Uterus (tissue), 4 donors: ENCODE measurements at places on chromosomes 1 and 21. TPM values are rescaled to one million over a fixed set of nuclear protein-coding genes. Genes with fewer than 3 reads are reported as not detected.

DNA sequence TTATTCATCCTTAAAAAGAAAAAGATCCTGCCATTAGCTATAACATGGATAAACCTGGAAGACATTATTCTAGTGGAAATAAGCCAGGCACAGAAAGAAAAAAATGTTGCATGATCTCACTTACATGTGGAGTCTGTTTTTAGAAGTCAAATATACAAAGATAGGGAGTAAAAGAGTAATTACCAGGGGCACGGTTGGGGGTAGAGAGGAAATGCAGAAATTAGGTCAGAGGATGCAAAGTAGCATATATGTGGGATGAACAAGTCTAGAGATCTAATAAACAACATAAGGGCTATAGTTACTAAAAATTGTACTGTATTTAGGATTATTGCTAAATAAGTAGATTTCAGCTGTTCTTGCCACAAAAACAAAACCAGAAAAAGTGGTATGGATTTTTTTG is 61.4 kb upstream of the CD53 start:
- DNase-seq = no peak

GRCh38 chr1:18353528-18353927 is 127.2 kb upstream of the KLHDC7A start:
- DNase-seq = no peak

- no peak for DNase-seq
These were observed 299.7 kb downstream of the OLFM3 start for GRCh38 chr1:101697072-101697471.

DNA sequence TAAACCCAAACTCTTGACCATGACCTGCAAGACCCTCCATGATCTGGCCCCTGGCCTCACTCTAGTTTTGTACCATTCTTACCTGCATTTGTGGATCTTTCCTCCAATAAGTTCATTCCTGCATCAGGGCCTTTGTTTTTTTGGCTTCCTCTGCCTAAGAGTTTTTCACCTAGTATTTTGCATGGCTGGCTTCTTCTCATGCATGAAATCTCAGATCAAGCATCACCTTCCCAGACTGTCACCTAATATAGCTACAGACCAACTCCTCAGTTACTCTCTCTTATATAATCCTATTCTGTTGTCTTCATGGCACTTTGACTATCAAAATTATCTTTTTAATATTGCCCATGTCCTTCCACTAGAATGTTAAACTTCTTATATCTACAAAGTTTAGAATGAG is 54.2 kb downstream of the BTBD8 start:
- DNase-seq = no peak

DNA sequence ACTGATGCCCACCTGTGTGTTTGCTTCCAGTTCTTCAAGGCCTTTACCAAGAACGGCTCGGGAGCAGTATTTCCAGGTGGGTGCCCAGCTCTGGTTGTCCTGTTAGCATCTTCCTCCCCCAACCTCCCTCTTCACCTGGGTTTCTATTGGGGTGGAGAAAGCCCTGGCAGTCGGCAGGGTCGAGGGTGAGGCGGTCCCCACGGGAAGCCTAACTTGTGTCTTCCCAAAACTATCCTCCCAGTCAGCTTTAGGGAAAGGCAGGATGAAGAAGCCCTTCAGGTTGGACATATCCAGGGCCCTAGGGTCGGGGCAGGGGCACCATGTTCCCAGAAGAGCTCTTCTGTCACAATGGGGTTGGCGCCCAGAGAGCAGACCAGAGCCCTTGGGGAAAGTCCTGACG is 20.6 kb downstream of the QSOX1 start:
- DNase-seq = no peak

DNA sequence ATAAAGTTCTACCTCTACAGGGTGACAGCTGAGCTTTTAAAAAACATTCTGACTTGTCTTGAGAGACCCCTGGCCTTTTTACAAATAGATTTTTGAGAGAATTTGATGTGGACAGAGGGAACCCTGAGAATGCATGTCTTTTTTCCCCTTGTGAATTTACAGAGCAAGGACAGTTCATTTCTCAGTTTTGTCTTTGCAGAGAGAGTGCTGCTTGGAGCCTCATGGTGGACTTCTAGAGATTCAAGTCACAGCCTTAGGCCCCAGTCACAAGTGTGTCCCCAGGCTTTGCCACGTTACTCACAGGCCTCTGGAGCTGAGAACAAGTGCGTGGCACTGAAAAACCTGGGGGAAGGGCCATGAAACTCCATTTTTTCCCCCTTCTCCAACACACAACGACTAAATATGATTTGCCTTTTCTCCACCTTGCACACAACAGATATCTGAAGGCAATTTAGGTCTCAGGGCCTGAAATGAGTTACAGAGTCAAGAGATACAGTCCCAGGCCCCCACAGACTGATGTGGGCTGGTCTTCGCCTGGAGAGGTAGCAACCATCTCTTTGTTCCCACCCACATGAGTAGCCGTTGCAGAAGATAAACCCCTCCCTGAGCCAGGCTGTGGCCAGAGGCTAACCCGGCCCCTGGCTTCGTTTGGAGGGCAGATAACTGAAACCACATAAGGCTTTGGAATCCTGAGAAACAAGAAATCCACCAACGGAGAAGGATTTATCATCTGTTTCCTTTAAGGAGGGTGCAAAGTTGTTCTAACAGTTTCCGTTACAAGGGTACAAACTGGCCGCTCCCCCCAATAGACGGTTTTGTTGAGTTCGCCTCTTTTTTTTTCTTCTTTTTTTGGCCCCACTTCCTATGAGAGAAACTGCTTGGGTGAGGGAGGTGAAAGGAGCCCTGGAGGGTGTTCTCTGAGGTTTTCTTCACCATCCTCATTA is 1.0 kb upstream of the PIGV start:
- DNase-seq = peak; percentile 77

AHCTF1 gene
- total RNA-seq = 44.0 TPM
